ENCODE measurements at places on chromosomes 12 and 14.
A peak's percentile ranks its signal among the peaks of the same experiment; 100 is the strongest.

DNA sequence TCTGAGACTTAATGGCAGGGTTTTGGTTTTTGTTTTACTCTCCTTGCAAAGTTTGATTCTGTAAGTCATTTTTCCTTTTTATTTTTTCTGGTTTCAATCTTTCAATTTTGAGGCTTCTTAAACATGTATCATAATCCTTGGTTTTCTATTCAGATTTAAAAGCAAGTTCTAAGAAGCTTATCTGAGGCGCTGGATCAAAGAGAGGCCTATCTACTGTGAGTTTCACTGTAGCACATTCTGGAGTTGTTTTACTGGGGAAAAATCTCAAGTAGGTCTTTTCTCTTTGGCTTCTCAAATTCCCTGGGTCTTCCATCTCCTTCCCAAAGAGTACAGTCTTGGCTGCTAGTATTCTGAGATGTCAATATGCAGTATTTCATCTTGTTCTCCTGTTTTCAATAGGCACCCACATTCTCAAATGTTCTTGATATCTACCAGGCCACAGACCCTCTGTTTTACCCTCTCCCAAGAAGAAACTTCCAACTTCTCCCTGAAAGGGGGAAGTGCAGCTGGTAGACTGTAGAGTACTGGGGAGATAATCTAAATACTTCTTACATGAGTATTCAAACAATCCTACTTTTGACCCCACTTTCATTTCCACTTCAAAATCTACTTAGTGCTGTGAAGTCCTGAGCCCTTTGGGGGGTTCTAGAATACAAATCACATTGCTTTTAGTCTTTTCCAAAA lies 10.9 kb upstream of the CATSPERB start:
- DNase-seq: no peak

DNA sequence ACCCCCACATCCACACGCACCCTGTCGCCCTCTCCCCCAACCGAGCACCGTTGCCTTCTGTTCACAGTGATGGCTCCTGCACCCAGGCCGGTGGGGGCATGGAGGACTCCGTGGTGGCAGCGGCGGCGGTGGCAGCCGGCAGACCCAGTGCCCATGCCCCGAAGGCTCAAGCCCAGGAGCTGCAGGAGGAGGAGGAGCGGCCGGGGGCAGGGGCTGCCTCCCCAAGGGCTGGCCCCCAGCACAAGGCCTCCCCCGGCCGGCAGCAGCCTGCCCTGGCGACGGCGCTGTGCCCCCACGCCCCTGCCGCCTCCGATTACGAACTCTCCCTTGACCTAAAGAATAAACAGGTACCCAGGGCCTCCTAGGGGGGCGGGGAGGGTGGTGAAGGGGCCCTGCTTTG lies 59.0 kb downstream of the IQSEC3 start:
- DNase-seq: no peak

GRCh38 chr12:56933826-56934625 lies at the start of gene SDR9C7:
Gene SDR9C7, minus strand, starts transcription at chr12:56934408. Its CDS starts 147 bp downstream, at chr12:56934261.
- DNase-seq: peak; percentile 22

DNA sequence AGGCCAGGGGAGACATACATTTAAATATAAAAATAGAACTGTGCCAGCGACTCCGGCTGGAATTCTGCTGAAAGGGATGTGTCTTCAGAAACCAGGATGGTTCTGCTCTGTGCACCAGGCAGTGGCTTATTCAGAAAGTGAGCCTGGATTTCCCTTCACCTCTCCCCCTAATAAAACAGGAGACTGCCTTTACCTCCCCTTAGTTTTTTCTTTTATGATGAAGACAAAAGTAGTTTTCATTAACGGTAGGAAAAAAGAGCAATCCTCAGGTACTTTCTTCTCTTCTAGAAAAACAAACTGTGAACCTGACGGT lies 346 bp downstream of the SLC7A8 start:
- no peak for DNase-seq

- DNase-seq: no peak
These were observed 41.2 kb downstream of the SLC25A21 start for GRCh38 chr14:37131205-37131604.

GRCh38 chr12:42446761-42447160 lies 120.8 kb downstream of the PPHLN1 start:
- no peak for DNase-seq

DNA sequence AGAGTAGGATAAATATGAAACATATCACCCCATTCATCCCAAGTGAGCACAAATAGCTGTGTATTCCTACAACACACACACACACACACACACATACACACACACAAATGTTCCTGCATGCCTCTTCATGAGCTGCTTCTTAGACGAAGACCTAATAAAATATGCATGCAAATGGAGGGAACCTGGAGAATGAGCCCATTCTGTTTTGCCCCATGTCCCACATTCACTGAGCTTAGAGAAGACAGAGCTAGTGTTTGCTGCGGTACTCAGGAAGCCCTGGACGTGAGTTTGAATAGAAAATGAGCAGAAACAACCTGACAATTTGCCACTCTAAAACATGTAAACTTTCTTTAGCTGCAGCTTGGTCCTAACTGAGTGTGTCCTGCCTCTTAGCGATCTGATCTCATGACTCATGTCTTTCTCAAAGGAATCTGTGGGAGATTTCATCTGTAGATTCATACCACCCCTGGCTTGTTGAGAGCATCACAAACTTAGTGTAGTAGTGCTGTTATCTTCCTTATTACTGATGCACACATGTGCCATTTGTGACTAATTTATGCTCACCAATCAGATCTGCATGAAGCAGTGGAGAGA lies 86.8 kb downstream of the ITPR2 start:
- no peak for DNase-seq

GRCh38 chr12:124783087-124783486 lies 80.6 kb downstream of the SCARB1 start:
- DNase-seq: no peak

- DNase-seq: no peak
These were observed 58.7 kb downstream of the FUT8 start for GRCh38 chr14:65471038-65471878.

GRCh38 chr14:35480119-35480769 lies 53.7 kb upstream of the INSM2 start:
- DNase-seq: no peak

- DNase-seq: no peak
These were observed 186.1 kb downstream of the CAND1 start for GRCh38 chr12:67455236-67455635.

DNA sequence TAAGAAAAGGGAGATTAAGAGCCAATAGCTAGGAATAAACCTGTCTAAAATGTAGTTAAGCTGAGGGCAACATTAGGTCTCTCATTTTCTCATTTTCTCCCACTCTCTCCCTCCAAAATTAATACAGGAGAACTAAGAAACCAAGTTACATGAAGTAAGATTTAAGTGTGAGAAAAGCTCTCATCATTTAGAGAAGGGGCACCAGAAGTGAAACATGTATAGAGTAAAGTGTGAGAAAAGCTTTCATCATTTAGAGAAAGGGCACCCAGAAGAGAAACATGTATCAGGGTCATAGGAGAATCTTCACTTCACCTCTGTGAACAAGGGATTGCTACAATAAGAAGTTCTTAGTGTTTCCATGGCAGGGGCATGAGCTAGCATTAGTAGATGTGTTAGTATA lies 132.4 kb upstream of the CNTN1 start:
- DNase-seq: no peak

DNA sequence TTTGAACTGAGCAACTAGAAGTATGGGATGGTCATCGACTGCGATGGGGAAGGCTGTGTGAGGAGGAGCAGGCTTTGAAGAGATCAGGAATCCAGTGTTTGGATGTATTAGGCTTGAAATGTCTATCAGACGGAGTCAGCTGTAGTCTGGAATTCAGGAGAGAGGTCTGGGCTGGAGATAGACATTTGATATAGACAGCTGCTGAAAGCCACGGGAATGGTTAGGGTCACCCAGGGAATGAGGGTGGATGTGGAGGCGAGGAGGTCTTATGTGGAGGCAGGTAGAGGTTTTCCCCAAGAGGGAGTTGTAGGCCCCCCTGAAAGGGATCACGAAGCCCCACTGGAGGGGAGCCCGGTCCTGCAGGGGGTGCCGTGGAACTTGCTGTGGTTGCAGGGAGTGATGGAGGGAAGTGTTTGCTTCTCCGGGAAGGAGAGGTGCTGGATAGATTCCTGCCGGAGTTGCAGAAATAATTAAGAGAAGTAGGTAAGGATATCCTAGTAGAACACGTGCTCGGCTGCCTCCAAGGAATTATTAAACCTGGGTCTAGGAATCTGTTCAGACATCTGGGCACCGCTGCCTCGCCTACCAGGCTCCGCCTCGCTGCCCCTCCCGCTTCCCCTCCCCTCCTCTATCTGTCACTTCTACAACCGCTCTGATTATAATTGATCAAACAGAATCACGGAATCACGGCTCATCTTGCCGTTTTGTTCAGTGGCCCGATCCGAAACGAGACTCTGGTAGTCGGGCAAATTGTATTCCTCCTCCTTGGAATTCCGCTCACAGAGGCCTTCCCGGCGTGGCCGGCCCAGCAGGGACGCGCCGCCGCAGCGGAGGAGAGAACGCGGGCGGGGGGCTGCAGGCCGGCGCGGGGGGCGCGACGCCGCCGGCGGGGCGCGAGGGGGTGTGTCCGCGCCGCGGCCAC lies 826 bp upstream of the CACNA1C start:
- no peak for DNase-seq

GRCh38 chr12:84973026-84973425 lies 60.4 kb upstream of the SLC6A15 start:
- DNase-seq: no peak

GRCh38 chr12:45623940-45624339 lies 105.6 kb upstream of the ARID2 start:
- no peak for DNase-seq

GRCh38 chr12:1808036-1808797 lies 12.1 kb upstream of the LRTM2 start:
- no peak for DNase-seq

- DNase-seq: no peak
These were observed 38.1 kb downstream of the HNRNPC start for GRCh38 chr14:21231020-21231652.

DNA sequence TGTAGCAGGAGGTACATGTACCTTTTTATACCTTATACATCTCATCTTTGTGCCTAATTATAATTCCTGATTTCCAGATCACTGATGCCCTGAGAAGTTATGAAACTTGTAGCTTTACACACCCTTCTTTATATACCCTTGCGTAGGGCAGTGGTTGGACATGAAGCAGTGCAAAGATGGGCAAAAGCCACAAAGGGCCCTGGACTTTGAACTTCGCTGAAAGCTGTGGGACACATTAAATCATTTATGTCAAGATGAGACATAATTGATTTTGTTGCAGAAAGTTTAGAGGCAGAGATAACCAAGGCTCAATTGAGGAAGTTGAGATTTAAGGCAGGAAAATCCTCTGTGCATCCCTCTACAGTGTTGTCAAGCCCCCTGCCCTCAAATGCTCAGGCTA lies 170.0 kb downstream of the SLC2A13 start:
- no peak for DNase-seq

DNA sequence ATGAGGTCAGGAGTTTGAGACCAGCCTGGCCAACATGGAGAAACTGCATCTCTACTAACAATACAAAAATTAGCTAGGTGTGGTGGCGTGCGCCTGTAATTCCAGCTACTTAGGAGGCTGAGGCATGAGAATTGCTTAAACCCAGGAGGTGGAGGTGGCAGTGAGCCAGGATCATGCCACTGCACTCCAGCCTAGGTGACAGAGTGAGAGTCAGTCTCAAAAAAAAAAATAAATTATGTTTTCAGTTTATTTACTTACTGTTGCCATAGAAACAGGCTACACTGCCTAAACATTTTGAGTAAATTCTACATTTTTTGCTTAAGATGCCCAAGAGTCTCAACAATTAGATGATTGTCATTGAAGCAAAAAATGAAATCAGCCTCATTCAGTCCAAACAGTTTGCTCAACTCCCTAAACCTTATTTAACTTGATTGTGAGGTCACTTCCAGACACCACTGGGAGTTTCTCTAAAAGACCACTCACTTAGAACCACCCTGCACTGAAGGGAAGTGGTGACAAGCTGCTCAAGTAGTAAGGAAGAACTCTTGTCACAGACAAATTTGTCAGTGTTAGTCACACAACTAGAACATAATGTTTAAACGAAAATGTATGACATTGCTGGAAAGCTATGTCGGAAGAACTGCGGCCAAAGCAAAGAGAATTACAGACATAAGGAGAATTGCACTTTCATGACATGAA lies 9.8 kb upstream of the GNPNAT1 start:
- no peak for DNase-seq

DNA sequence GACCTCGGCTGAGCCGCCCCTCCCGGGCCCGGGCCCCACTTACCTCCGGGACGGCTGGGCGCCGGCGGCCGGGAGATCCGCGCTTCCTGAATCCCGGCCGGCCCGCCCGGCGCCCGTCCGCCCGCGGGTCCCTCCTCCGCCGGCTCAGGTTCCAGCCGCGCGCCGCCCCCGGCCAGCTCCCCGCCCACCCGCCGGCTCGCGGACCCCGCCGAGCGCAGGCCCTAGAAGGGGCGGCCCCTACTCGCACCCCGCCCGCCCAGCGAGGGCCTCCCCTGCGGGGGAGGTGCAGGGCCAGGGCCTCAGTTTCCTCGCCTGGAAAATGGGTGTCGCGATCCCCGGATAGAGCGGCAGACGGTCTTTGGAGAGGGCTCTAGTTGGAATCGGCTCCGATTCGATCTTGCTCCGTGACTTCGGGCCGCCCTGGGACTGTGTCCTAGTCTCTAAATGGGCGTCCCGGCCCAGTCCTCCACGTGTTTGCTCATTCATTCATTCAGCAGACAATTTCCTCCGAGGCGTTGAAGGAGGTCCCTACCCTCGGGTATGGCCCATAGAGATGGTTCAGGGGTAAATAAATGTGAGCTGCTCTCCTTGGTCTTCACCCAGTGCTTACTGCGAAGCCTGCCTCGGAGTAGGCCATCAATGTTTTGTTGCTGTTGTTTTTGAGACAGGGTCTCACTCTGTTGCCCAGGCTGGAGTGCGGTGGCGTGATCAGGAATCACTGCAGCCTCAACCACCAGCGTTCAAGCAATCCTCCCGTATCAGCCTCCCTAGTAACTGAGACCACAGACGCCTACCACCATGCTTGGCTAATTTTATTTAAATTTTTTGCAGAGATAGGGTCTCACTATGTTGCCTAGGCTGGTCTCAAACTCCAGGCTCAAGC lies at the start of gene TRPV4:
TRPV4 (minus strand) TSS at position 92 of the 883 bp plus-strand sequence. CDS start 18,602 bp downstream, outside the sequence.
- peak; percentile 68 for DNase-seq

All from H9 (cell line).